ENCODE measurements at places on chromosomes 7 and 10.

DNA sequence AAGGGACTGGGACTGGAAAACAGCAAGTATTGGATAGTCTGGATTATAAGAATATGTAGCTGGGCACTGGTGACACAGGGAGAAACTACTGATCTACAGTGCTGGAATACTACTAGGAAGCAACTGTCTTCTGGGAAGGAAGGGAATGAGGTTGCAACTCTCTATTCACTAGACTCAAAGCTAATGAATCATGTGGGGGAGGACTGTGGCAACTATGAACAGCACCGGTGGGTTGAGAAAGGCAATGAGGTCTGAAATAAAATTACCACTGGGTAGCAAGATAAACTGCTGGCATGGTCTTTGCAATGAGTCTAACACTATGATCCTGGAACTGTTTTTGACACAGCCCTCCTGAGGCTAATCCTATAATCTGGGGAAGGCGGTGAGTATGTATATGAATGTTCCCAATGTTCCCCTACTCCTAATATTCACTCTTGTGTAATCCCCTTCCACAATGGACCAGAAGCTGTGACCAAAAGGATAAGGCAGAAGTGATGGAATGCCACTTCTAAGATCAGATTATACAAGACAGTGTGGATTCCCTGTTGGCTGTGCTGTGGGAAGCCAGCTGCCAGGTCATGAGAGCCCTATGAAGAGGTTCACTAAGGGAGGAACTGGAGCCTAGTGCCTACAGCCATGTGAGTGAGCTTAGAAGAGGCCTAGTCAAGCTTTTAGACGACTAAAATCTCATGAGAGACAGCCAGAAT, 101.3 kb upstream of the DNAJB12 start:
- no peak for DNase-seq

- DNase-seq: peak; percentile 74
These were observed 131.9 kb downstream of the KCNMA1 start for GRCh38 chr10:77505431-77506334.

GRCh38 chr7:125877246-125877645, 947.6 kb upstream of the POT1 start:
- no peak for DNase-seq

GRCh38 chr7:145169908-145170307, 334.1 kb upstream of the TPK1 start:
- no peak for DNase-seq

DNA sequence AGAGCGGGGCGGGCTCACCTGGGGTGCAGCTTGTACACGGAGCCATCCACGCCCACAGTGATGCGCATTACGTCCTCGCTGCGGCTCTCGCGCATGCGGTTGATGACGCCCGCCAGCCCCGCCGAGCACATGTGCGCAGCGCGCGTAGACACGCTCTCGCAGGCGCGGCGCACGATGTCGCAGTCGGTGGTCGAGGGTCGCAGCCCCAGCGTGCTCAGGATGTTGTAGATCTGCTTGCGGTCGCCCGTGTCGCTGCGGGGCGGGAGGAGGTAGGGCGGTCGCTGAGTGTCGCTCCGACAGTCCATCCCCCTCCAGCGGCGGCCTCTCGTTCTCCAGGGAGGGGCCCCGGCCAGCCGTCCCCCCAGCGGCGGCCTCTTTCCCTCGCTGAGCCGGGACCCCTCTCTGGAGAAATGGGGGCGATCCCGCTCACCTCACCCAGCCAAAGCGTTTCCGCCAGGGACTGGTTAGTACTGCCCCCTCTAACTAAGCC, 4.4 kb upstream of the MYL7 start:
- no peak for DNase-seq

DNA sequence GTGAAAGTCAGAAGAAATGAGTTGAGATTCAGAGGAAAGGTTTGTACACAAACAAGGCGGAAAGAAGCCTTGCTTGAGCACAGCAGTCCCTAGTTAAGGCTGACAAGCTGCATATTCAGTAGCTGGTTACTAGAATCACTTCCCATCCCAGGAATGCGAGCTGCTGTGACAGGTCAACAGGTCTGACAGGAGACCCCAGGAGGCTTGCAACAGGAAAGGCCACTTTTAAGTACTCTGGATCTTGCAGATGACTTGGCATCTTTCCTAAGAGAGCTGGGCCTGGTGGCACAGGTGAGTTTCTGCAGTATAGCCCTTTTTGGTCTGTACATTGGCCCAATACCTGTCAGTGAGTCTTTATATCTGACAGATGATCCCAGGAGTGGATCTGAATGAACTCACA, 35.7 kb upstream of the UNC5B start:
- DNase-seq: no peak

DNA sequence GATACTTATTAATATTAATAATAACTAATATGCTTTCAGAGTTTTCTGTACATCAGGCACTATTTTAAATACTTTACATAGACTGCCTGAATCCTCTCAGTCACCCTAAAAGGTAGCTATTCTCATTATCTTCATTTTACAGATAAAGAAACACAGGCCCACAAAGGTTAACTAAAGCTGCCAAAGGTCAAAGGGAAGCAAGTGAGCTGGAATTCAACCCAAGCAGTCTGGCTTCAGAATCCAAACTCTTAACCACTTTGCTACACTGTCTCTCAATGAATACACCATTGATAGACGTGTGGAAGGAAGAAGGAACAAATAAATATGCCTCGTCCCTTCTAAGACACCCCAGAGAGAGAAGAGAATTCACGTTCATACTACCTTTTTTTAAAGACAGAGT, 52.0 kb downstream of the GFRA1 start:
- DNase-seq: no peak

- DNase-seq: no peak
These were observed 19.5 kb upstream of the CARD11 start for GRCh38 chr7:3063016-3063753.

- DNase-seq: no peak
These were observed 61.3 kb downstream of the KIAA1549 start for GRCh38 chr7:138919911-138920310.

GRCh38 chr7:111080495-111081105, 10.3 kb upstream of the LRRN3 start:
- no peak for DNase-seq

GRCh38 chr10:14545827-14546226, 215.1 kb upstream of the FRMD4A start:
- no peak for DNase-seq

GRCh38 chr10:124977648-124978375, 35.9 kb downstream of the ZRANB1 start:
- DNase-seq: no peak

- DNase-seq: no peak
These were observed 153.7 kb downstream of the DNAJB6 start for GRCh38 chr7:157490465-157490912.

DNA sequence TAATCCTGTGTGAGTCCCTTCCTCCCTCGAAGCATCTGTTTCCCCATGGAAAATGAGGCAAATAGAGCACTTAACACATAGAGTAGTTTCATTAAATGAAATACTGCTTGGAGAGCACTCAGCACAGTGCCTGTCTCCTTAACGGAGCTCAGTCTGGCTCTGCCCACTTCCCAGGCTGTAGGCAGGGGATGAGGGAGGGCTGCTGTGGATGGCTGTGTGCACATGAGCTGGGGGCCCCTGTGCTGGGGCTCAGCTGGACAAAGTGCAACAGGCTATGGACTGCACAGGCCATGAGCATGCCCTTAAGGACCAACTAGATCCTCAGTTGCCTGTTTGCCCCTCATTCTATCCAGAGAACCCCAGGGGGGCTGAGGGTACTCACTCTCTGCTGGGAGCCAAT, 14.5 kb downstream of the ZCCHC24 start:
- DNase-seq: no peak

DNA sequence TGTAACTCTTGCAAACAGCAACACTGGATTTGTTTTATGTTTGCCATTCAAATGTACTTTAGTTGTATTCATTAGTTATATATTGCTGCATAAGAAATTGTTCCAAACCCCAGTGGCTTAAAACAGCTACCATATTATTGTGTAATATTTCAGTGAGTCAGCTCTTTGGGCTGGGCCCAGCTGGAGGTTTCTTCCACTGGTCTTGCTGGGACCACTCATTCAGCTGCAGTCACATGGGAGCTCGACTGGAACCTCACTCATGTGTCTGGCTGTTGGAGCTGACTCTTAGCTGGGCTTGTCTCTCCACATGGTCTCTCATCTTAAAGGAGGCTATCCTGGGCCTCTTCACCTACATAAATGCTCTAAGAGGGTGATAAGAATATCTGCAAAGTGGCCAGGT, 23.2 kb upstream of the PIP4K2A start:
- DNase-seq: peak; percentile 62

GRCh38 chr7:18760631-18761445, 265.3 kb downstream of the HDAC9 start:
- DNase-seq: no peak

DNA sequence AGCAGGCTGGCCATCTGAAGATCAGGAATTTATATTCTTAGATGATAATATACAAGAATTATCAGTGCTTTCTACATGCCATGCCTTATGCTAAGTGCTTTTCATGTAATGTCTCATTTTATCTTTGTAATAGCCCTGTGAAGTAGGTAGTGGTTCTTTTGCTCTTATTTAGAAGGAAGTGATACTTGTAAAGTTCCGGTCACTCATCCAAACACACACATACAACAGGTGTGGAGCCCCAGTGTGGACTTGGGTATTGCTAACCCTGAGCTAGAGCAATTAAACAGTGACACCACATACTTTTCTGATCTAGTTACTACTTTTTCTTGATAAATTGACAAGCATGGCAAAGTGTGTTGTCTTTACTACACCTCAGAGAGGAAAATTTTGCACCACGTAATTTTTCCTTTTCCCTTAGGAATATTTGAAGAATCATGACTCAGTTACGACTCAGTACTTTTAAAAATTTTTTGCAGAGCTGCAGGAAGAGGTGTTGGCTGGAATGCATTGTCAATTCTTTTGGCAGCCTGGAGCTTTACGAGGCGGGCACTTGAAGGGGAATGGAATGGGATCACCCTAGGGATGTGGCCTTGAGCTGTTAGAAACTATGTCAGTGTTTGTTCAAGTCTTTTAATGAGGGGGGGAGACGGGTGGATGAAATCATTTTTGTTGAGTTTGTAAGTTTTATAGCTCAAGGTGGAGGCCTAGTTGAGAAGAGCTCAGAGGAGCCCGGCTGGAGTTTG, 212.5 kb upstream of the CELF2 start:
- peak; percentile 93 for DNase-seq

DNA sequence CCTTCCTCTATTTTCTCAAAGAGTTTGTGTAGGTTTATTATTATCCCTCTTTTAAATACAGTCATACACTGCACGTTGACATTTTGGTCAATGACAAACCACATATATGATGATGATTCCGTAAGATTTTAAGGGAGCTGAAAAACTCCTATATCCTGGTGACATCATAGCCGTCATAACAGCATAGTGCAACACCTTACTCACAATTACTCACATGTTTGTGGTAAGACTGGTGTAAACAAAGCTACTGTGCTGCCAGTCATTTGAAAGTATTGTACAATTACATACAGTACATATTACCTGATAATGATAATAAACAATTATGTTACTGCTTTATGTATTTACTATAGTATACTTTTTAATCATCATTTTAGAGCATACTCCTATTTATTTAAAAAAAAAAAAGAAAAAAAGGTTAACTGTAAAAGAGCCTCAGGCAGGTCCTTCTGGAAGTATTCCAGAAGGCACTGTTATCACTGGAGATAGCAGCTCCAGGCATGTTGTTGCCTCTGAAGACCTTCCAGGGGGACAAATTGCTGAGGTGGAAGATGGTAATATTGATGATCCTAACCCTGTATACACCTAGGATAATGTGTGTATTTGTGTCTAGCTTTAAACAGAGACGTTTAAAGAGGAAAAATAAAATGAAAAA, 123.3 kb upstream of the CDK1 start:
- DNase-seq: no peak

DNA sequence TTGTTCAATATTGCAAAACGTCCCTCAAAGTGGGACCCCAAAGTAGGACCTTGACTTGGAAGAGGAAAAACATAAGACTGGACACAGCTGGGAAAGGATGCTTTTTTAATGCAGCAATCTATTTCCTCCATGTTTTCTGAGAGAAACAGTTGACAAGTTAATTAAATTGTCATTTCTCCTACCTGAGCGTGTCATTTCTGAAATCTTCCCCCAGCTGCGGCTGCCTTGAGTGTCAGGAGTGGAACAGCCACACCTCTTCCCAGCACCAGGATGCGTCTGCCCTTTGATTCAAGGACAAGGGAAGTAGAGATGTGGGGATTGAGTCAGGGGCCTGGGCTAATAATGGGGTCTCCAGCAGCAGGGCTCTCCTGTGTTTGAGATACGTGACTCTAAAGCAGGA, 171.3 kb downstream of the HECW1 start:
- DNase-seq: no peak

DNA sequence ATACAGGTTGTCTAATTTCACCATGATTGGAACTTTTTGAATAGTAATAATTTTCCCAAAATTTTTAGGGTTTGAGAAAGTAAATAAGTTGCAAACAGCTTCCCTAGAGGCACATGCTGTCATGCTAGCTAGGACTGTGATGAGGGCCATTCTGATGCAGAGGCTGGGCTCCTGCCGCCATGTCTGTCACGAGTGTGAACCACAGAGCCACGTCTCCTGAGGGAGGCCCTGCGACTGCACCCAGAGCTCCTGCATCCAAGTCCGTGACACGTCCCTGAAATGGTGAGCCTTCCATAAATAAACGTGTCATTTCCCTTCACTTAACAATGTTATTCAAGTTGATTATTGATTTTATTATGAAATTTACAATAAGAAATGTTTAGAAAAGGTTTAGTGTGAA, 40.0 kb downstream of the C10orf120 start:
- no peak for DNase-seq

DNA sequence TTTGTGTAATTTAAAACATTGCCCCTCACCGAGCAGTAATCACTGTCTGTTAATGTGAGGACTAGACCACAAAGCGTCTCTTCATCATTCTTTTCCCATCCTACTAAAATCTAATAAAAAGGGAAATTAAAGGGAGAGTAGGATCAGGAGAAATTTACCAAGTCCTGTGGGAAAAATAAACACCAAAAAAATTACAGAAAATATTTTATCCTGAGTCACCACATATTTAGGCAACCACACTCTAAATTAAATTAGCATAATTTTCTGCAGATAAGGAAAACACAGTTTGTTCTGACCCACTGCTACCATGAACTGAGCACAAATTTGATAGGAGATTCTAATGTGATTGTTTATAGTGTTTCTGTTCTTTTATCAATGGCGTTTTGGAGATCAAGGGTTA, 49.3 kb downstream of the CCDC6 start:
- no peak for DNase-seq

DNA sequence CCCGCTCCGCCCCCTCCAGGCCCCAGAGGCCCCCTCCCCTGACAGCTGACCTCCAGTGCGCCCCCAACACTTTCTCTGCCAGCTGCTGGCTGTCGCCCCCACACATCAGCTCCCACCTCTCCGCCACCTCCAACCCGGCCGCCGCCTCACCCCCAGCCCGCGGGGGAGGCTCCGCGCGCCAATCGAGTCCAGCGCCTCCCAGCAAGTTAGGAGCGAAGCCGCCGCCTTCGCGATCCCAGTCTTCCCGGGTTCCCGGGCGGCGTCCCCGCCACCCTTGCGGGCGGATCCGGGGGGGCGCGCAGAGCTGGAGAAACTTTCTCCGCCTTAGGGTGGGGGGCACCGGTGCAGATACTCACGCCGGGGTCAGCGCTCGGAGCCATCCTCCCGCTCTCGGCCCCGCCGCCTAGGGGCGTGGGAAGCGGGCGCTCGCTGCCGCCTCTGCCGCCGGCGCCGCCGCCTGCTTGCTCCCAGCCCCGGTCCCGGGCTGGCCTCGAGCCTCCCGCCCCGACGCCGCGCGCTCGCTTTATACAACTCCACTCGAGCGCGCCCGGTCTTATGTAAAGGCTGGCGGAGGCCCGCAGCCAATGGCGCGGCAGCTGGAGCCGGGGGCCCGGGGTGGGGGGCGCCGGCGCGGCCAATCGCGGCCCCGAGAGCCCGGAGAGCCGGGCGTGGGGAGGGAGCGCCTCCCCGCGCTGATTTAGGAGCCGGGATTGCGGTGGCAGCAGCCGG, at the start of gene CRTAC1:
Gene CRTAC1 (minus strand): TSS at position 529 of the 729 bp plus-strand sequence. CDS start 149 bp downstream, at position 380.
- no peak for DNase-seq
